Effector memory CD4-positive, alpha-beta T cell (primary cell): ENCODE measurements at places on chromosomes 1 and 21.

DNA sequence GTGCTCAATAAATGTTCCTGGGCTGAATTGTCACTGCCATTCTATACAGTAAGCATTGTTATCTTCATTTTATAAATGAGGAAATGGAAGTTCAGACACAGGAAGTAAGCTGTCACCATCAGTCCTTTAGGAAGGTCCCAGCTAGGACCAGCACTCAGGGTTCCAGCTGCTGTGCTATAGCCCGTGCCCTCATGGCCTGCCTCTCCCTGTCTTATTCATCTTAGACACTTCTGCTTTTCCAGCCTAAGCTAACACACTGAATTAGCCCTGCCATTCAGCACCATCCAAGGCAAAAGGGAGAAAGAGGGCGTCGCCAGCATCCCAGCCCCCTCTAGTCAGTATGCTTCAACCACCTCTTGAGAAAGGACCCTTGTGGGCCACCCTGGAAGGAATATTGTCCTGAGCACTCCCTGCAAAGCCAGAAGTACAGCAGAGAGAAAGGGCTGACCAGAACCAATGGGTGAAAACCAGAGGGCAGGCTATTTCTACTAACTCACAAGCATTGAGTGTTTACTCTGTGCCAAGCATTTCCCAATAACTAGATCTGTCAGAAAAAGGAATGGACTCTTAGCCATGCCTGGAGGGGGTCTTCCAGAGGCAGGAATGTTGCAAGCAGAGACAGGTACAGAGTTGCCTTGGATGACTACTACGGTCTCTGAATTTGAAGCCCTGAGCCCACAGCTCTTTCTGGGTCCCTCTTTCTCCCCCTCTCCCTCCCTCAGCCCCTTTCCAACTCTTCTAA is 77.9 kb upstream of the NFIA start:
- H3K27me3 ChIP-seq, result no peaks in the 10 kb centered on the region
- H3K4me3 ChIP-seq, result no peak overlapping the region
- DNase-seq, result no peak
- no peaks in the 10 kb centered on the region for H3K36me3 ChIP-seq

DNA sequence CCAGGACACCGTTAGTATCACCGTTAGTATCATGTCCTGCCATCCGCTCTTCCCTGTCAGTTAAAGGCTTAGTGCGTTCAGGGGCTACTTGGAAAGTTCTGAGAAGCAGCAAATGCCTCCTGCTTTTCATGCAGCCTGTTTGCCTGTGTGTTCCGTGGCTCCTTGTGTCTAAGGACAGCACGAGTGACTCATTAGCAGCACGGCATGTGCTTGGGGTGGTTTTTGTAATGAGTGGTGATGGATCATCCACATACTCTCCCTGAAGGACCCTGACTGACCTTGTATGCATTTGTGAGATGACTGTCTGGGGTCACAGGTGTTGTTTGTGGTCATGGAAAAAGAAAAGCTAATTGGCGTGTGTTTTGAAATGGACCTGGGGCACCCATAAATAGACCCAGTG is 221.9 kb downstream of the PBX1 start:
- no peaks in the 10 kb centered on the region for H3K4me1 ChIP-seq
- no peak for DNase-seq
- no peak overlapping the region for H3K4me3 ChIP-seq
- H3K27ac ChIP-seq, result no peak overlapping the region

DNA sequence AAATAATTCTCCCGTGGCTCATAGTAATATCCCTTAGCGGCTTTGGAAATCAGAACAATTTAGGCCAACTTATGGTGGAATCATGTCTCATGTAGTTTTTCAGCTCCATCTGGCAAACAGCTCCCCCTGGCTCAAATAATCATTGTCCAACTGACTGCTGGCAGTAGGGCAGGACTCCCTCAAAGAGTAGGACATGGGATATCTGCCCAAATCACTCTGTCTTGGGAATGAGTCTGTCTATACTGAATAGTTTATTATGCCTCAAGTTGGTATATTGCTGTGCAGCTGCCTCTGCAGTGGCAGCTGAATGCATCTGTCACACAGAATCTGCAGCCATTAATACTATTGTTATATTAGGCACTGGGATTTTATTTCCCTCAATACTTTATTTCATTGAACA is 255.7 kb downstream of the COL11A1 start:
- H3K4me1 ChIP-seq, result no peaks in the 10 kb centered on the region
- no peaks in the 10 kb centered on the region for H3K36me3 ChIP-seq

- H3K36me3 ChIP-seq, result no peaks in the 10 kb centered on the region
- peak overlapping the region; percentile 85 for H3K27ac ChIP-seq
- H3K27me3 ChIP-seq, result no peaks in the 10 kb centered on the region
- H3K4me3 ChIP-seq, result peak overlapping the region; percentile 84
- peak; percentile 72 for DNase-seq
- peaks cover 18% of the 10 kb centered on the region for H3K4me1 ChIP-seq
Observed at GRCh38 chr1:121519042-121519755, 334.4 kb downstream of the SRGAP2C start.

DNA sequence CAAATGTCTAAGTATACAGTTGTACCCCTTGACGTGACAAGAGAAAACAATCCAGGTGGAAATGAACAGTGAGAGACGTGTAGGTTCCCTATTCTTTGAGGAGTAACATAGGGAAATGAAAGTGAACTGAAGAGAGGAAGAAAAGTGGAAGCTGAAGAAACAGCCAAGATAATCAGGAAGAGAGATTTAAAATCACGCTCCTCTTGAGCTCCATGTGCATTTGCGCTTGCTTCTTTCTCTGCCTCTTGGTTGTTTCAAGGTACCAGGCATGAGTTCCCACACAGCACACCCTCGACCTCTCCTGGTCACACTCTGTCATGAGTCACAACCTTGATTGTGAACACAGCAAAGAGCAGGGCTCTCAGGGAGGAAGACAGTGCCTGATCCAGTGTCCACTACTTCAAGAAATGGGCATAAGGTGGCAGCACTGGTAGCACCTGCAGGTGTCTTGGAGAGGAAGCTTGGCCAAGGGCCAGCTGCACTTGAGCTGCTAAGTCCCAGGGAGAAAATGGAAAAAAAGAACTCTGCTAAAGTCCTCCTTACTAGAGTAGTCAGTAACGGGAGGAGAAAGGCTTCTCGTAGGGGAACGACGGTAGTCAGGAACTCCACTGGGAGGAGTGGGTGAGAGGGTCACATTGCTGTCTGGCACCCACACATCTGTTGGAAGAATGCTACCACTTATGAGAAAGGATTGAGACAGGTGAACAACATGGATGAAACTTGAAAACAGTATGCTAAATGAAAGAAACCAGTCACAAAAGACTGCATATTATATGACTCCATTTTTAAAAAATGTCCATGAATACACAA is 18.3 kb upstream of the ARID1A start:
- H3K27ac ChIP-seq, result no peak overlapping the region
- no peaks in the 10 kb centered on the region for H3K27me3 ChIP-seq
- peak; percentile 28 for DNase-seq
- H3K4me3 ChIP-seq, result no peak overlapping the region
- H3K36me3 ChIP-seq, result no peaks in the 10 kb centered on the region
- peaks cover 13% of the 10 kb centered on the region for H3K4me1 ChIP-seq

DNA sequence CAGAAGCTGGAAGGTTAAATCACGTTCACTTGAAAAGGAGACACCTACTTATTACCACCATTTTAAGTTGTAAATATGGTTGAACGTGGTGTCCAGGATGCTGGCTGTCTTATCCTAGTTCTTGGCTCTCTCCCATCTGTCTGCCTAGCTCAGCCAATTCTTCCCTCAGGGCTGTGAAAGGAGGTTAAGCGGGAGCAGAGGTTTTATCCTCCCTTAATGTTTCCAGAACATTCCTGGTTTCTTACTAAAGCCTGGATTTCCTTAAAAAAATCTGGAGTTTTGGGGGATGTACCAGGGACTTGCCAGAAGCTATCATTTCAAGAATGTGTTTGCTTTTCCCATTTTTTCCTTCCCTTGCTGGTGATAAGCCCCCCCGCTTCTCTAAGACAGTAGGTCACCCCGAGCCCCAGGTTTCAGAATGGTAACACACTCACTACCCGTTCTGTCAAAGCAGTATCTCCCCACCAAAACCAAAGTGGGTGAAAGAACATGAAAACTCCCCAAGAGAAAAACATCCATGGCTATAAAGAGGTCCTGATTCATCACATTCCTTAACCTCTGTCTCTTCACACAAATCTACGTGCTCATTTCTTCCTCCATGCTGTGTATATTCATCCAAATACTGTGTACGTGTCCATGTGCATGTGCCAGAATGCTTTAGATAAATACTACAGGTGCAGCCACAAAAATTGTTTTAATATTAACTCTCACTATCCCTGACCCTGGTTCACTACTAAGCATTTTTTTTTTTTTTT is 114.7 kb downstream of the MAP3K21 start:
- H3K4me1 ChIP-seq, result no peaks in the 10 kb centered on the region
- no peak for DNase-seq
- H3K4me3 ChIP-seq, result no peak overlapping the region
- no peaks in the 10 kb centered on the region for H3K36me3 ChIP-seq
- H3K27me3 ChIP-seq, result no peaks in the 10 kb centered on the region

GRCh38 chr1:110610084-110610483 is 3.9 kb upstream of the KCNA2 start:
- H3K4me3 ChIP-seq, result no peak overlapping the region
- no peak overlapping the region for H3K27ac ChIP-seq
- H3K4me1 ChIP-seq, result peaks cover 15% of the 10 kb centered on the region
- no peak for DNase-seq
- peaks cover 31% of the 10 kb centered on the region for H3K27me3 ChIP-seq

DNA sequence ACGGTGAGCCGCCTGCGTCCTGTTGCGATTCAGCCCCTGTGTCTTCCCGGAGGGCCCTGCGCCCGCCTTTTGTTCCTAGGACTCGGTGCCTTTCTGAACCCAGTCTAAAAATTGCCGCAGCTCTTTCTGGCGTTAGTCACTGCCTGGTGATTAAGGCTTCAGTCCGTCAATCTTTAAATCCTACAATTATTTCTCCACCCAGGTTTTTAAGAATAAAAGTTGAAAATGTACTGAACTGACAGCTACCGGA is 16.2 kb upstream of the PDXK start:
- no peak overlapping the region for H3K4me3 ChIP-seq
- H3K27ac ChIP-seq, result no peak overlapping the region
- no peaks in the 10 kb centered on the region for H3K27me3 ChIP-seq
- no peak for DNase-seq
- no peaks in the 10 kb centered on the region for H3K36me3 ChIP-seq
- no peaks in the 10 kb centered on the region for H3K4me1 ChIP-seq

- H3K36me3 ChIP-seq, result no peaks in the 10 kb centered on the region
- H3K4me1 ChIP-seq, result no peaks in the 10 kb centered on the region
- H3K27me3 ChIP-seq, result no peaks in the 10 kb centered on the region
- H3K4me3 ChIP-seq, result no peak overlapping the region
Observed at GRCh38 chr1:41953291-41953690, 34.6 kb upstream of the HIVEP3 start.

- H3K27me3 ChIP-seq, result no peaks in the 10 kb centered on the region
- no peaks in the 10 kb centered on the region for H3K4me1 ChIP-seq
- H3K4me3 ChIP-seq, result no peak overlapping the region
- H3K27ac ChIP-seq, result no peak overlapping the region
- H3K36me3 ChIP-seq, result no peaks in the 10 kb centered on the region
- no peak for DNase-seq
Observed at GRCh38 chr1:53512807-53513755, 53.9 kb downstream of the DMRTB1 start.

DNA sequence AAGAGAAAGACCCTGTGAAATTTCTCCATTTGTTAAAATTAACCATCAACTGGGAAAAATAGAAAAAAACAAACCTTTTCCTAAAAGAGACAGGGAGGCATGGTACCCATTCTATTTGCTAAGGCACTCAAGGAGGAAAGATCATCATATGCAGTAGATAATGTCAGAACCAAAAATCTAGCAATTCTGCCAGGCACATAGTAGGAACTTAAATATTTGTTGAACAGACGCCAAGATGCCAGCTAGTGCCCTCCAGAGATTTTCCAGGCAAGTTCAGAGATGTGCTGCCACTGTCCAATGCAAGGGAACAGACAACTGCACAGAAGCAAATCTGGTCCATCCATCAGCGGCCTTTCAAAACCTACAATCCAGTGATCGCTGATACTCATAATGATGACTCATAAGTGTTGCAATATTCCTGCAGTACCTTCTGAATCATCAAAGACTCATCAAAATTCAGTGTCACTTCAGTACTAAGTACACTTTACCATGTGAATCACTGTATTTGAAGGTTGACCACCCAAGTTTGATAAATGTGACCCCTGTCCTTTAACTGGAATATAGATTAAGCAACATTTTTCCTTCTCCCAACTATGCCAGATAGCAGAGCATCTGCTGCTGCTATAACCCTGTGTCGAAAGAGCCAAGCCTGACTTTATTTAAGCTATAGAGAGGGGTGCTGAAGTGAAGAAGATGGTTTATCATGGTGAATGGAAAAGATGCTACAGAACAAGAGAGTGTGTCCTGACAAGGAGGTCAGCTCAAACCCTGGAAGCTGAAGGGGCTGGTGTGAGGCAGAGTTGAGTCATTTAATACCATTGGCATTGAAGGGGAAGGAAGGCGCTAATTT is 99.1 kb downstream of the MT1HL1 start:
- no peaks in the 10 kb centered on the region for H3K4me1 ChIP-seq
- peaks cover under 1% of the 10 kb centered on the region for H3K36me3 ChIP-seq
- H3K4me3 ChIP-seq, result no peak overlapping the region
- no peak overlapping the region for H3K27ac ChIP-seq

DNA sequence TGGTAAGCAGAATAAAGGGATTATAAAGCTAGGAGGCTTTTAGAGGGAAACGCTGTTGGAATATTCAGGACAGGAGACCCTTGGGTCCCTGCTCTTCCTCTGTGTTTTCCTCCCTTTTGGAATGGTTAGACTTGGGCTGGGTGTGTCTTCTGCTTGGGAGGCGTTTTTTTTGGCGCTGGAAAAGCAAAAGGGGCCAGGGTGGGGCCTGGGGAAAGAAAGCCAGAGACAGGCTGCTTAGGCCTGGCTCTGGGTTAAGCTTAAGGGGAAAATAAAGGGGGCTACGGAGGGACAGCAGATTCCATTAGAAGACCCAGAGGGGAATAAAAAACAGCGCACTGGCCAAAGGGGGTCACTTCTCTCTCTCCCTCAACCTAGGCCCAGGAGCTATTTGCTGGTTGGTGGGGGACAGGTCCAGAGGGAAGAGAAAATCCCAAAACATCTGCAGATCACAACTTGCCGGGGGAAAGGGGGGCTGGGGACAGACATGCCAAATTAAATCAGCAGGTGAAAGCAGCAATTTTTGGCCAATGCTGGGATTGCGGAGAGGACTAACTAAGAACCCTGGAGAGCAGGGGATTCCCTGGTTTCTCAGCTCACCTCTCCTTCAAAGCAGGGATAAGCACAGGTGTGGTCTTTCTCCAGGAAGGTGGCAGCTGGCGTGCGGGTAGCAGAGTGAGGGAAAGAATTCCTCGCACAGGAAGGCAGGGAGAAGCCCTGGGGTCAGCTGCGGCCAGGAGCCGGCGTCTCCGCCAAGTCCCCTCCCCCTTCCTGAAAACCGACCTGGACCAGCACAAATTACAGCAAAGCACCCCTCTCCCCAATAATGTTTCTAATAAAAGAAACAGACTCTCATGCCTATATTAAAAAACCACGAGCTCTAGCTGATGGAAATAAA is 82.2 kb upstream of the AK4 start:
- no peak for DNase-seq
- H3K4me1 ChIP-seq, result peaks cover 21% of the 10 kb centered on the region
- no peaks in the 10 kb centered on the region for H3K27me3 ChIP-seq
- H3K4me3 ChIP-seq, result peak overlapping the region; percentile 84
- no peaks in the 10 kb centered on the region for H3K36me3 ChIP-seq
